GOT3 (cell line): ENCODE measurements at places on chromosomes 5 and 9.

DNA sequence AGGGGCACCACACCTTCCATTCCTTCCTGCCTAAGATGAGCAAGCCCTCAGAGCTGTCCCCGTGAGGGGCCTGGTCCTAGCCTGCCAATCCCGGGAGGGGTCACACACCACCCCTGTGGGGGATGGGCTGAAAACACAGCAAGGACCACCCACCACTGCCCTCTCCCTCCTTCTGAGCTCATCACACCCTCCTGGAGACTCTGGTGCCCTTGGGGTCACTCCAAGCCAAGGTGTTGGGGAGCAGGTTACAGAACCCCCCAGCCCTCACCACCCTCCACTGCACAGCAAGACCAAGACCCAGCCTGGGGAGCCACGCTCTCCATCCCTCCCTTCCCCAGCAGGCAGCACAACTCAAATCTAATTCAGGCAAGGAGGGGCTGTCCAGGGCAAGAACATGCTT, 60.5 kb upstream of the PPP1R26 start:
- no peak for DNase-seq

GRCh38 chr5:16995372-16995771, 59.3 kb upstream of the MYO10 start:
- no peak for DNase-seq

DNA sequence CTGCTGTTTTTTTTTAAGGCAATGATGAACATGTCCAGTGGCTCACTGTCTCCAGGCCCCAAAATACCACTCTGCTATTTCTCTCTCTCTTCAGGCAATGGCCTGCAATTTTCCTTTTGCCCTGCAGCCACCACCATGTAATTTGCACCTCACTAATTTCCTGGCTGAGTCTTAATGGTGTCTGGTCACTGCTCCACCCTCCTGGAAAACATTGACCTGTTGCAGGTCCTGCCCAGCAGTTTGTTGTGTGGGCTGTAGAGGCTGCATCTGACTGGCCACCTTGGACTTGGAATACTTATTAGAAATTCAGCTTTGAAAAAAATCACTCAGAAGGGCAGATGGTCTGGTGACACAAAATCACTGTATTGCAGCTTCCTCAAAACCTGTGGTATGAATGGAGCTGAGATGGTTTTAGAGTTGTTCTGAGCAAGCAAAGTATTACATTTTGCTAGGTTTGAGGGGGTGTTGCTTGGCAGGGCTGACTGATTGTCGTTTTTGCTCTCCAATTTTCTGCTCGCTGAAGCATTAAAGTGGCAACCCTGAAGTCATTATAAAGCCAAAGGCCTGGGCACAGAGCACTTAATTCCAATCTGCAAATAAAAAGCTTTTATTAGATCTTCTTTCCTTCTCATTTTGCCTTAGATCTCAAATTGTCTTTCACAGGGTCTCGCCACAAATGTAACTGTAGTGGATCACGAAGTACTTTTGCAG, 134.8 kb downstream of the TMEM174 start:
- DNase-seq = no peak

DNA sequence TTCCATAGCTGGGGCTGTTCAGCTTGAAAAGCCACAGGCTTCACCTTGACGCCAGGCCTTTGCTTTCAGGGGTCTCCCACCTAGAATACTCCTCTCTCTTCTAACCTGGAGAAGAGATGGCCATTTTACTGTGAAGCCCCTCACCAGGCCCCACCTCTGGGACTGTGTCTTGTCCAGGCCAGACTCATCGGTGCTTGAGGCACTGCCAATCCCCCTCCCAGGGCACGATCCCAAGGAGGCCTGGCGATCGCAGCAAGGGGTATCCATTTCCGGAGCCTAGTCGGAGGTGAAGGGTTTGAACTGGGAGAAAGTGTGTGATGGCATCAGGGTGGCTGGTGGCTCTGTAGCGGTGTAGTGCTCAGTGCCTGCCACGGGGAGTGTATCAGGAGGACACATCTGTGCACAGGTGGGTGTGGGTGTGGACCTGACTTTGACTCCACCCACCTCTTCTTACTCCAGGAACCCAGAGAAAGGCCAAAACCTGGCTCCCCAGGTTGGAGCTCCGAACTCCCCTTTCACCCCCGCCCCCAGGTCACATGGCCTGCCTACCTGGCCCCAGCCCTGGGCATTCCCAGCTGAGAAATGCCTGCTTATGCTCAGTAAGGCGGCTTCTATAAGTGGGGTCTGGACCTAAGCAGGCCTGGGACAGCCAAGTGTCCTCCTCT, 27.4 kb upstream of the ENHO start:
- DNase-seq = no peak

GRCh38 chr5:147346006-147346561, 111.3 kb downstream of the STK32A start:
- no peak for DNase-seq

DNA sequence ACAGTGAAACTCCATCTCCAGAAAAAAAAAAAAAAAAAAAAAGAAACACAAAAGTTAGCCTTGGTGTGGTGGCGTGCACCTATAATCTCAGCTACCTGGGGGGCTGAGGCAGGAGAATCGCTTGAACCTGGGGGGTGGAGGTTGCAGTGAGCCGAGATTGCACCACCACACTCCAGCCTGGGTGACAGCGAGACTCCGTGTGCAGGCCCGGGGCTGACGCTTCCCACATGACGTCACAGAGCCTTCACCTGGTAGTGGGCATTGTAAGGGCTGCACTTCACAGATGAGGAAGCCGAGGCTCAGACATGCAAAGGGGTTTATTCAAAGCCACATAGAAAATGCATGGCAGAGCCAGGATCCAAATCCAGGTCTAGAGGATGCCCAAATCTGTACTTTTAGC, 114.2 kb downstream of the GAPVD1 start:
- no peak for DNase-seq

DNA sequence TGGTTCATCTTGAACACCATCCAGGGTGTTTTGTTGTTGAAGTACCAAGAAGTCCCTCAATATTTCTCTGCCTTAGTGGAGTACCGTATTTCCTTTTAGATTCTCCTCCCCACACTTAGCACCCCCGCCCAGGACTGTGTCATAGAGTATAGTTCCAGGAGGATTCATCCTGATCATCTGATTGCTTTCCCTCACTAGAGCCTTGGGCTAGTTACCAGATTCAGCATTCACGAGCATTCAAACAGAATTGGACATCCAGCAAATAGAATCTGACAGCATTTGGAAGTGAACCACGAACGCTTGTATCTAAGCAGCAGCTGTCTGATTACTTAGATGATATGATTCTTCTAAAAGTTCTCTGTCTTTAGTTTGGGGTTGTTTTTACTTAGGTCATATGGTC, 248.1 kb upstream of the TAS2R1 start:
- DNase-seq = no peak

- peak; percentile 20 for DNase-seq
These were observed at the start of gene MELK for GRCh38 chr9:36572515-36573418. Gene MELK (plus strand): TSS chr9:36572895. CDS start chr9:36581682, 8,787 bp downstream.

GRCh38 chr5:137320056-137321045, 178.8 kb downstream of the SPOCK1 start:
- peak; percentile 14 for DNase-seq

DNA sequence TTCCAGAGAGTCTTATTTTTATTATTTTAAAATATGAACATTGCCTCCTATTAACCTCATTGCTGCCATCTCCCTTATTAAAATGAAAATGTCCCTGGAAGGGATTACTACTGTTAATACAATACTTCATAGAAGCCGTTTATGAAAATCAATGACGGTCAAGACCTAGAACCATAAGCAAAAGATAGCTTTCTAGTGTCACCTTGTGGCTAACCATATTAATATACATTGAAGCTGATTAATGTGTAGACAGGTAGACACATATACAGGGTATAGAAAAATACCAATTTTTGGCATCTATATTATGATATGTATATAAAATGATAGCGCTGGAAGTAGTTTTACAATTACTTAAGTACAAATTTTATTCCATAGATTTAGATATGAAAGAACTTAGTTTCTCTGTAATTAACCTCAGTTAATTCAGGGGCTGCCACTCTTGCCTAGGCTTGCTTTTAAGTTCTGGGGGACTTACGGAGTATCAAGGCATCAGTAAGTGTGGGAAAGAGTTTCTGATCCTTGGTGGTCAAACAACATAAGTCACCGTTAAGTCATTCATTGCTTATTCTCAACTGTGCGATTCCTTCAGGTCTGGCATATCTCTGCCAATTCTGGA, 2.5 kb upstream of the YTHDC2 start:
- DNase-seq = no peak
